ENCODE measurements at places on chromosomes 1 and 21.

GRCh38 chr1:200118779-200119505 lies 91.4 kb downstream of the NR5A2 start:
- no peak for DNase-seq

GRCh38 chr1:111535256-111536191 lies 32.1 kb upstream of the ADORA3 start:
- no peak for DNase-seq

GRCh38 chr1:100683448-100684349 lies 35.8 kb upstream of the VCAM1 start:
- DNase-seq = no peak

DNA sequence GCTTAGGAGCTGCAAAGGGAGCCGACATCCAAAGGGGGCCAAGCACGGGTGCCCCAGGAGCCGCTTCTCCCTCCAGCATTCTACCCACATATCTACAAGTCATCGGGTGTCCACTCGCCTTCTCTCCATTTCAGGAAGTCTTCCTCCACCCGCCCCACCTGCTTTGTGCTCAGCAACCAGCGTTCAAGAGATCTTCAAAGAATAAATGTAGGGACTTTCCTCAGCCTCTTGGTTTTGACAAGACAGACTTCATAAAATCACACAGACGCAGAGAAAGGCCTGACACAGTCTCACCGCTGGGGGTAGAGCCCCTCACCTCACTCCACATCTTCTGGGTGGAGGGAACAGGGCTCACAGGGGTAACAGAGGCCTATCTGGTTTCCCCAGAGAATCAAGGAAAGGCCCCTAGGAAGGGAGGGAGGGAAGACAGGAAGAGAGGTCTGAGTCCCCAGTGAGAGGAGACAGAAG lies 49.5 kb downstream of the SSBP3 start:
- peak; percentile 55 for DNase-seq

DNA sequence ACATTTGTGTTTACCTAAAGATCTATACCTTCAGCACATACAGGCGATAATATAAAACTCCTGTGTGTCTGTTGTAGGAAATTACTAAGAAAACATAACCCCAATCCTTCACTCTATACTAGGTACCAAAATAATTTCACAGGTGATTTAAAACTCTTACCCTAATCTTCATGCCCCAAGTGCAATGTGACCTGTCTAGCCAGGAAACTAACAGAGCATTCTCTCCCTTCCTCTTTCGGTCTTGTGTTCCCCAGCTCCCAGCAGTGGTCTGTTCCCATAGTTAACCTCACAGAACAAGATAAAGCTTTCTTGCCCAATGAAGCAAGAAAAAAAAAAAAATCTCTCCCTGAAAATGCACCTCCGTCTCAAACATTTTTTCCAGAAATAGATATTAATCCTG lies 493.5 kb downstream of the DPYD start:
- no peak for DNase-seq

DNA sequence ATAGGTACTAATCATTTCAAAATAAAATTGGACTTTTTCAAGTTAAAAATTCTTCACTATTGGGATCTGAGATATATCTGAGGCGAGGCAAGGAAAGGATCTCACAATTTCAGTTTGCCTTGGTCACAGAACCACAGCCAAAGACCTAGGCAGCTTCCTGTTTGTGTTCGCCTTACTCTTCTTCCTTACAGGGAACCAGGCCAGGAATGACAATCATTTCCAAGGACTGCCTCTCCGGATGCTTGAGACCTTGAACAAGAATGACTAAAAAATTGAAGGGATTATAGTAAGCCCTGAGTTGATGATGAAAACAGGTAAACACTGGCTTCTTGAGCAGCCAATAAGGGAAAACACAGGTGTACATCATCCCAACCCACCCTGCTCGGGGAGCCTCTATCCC lies 35.2 kb upstream of the SERBP1 start:
- DNase-seq = no peak

DNA sequence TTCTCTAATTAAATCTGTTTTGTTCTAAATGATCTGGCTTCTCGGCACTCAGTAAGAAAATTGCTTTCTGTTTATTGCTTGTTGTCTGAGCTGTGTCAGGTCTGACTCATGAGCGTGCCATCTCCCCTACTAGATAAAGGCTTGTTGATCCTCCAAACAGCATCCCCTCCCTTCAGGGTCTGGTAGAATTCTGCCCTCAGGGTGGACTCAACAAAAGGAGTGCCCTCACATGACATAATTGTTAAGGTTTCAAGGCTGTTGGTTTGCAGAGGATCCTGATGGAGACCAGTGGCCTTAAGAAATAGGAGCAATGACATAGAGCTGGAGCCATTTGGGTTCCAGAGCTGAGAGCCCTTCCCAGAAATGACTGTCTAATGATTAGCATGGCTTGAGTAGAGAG lies 36.0 kb upstream of the ATP2B4 start:
- no peak for DNase-seq

DNA sequence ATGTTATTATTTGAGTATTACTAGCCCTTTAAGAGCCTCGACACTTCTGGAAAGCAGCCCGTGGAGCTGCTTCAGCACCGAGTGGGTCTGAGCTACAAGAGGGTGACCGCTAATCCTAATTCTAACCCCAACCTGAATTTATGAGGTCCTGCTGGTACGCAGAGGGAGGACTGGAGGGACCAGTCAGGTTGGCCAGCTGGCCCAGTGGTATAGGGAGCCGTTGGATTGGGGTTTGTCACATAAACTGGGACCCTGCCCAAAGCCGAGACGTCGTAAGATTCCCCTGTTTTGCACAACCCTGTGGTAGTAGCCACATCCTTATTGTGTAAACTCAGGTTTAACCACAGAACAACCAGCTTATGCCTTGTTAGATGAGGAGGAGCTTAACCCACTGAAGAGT lies 60.8 kb upstream of the F3 start:
- peak; percentile 10 for DNase-seq

DNA sequence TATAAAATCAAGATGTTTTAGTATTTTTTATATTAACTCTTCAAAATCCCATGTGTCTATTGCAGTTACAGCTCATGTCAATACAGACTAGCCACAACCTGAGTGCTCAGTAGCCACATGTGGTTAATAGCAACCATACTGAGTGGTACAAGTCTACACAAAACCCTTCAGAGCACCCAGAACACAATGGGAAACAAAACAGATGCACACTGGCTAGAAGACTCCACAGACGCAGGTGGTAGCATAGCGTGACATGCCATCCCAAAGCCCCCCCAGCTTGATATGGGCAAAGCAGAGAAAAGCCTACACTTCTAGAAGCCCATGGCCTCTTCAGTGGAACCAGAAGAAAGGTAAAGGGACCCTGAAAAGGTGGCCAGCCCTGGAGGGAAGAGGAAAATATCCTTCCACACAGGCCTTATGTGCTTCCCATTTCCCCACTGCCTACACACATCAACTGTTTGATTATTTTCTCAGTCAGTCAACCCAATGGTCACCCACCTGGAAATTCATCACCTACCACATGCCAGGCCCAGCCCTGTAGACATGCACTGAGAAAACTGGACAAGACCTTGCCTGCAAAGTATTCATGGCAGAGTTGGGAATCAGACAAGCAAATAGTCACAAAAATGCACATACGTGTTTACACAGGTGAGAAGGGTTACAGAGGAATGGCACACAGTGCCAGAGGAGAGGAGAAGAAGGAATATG lies 175.0 kb downstream of the VAV3 start:
- DNase-seq = no peak

- no peak for DNase-seq
These were observed 30.1 kb downstream of the DHX9 start for GRCh38 chr1:182869241-182869666.

DNA sequence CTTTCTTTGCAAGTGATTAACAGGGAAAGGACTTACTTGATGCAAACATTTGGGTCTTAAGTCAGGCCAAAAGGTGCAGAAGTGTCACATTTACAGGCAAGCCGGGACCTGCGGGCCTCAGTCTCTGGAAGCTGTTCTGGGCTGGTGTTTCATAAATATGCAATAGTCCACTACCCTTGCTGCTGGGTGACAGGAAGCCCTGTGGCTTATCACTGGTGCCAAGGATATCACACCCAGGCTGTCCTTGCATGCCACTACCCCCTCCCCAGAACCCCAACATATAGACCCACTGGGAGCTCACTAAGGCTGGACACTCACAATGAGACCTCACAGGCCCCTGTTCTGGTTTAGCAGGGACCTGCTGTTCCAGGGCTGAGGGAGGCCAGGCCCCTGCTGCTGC lies 3.4 kb upstream of the LEFTY2 start:
- DNase-seq = no peak

- DNase-seq = no peak
These were observed 229.6 kb upstream of the JUN start for GRCh38 chr1:59013276-59013927.

DNA sequence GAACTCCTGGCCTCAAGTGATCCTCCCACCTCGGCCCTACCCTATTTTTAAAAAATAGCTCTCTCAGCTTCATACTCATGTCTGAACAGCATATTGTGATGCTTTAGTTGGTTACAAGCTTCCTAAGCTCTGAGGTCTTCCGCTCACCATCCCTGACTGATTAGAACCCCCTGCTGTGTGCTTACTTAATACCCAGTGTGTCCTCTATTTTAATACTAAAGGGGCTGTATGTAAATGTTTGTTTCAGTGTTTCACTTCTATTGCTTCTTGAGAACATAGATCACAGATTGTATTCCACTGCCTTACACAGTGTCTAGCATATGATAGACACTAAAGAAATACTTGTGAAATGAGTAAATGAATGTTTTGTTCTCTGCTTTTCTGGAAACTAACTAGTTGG lies 29.8 kb downstream of the ZYG11B start:
- no peak for DNase-seq

DNA sequence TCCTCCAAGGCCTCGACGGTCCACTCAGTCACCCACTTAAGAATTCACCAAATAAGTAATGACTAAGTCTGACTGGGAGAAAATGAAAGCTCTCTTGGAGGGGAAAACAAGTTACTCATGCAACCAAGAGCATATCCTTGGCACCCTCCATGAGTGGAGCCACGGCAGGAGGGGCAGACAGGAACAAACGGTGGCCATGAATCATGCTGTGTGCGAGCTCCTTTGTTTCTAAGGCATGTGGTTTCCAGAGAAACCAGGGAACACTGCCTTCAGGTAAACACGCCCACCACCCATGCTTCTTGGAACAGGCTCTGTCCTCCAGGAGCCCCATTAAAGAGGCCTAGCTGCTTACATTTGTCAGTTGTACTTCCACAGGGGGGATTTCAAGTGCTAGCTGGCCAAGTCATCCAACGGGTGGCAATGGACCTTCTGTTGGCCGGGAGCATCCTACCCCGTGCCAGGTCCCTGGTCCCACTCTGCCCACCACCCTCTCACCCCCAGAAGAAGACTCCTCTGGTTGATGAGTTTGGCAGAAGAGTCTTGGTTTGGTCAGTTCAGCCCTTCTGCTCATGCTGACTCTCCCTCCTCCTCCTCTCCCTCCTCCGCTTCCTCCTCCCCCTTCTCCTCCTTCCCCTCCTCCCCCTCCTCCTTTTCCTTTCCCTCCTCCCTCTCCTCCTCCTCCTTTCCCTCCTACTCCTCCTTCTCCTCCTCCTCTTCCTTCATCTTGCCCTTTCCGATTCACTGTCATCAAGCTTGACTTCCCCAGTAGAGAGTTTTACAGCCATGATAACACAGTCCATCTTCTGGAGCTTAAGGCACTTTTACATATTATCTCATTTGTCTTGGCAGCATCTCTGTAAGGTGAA lies 107.6 kb downstream of the CCDC185 start:
- DNase-seq = no peak

DNA sequence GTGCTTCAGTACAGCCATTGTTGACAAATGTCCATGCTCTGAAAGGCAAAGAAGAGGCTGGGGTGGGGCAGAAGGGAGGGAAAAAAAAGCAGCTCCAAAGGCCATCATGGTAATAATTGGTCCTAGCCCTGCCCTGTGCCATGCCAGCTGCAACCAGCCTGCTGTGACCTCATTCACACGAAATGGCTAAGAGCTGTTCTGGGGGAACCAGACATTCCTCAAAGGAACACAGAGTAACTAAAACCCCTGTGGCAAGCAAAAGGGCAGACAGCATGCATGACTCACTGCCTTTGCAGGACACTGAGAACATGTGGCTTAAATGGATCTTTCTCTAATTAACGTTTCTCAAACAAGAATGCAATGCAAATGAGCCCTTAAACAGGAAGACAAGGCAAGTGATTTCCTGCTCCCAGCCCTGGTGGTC lies 42.3 kb downstream of the STYXL2 start:
- no peak for DNase-seq

- no peak for DNase-seq
These were observed 1.5 kb downstream of the KCNC4 start for GRCh38 chr1:110211496-110212168.

- DNase-seq = no peak
These were observed 17.6 kb downstream of the TTC39A start for GRCh38 chr1:51312718-51313117.

DNA sequence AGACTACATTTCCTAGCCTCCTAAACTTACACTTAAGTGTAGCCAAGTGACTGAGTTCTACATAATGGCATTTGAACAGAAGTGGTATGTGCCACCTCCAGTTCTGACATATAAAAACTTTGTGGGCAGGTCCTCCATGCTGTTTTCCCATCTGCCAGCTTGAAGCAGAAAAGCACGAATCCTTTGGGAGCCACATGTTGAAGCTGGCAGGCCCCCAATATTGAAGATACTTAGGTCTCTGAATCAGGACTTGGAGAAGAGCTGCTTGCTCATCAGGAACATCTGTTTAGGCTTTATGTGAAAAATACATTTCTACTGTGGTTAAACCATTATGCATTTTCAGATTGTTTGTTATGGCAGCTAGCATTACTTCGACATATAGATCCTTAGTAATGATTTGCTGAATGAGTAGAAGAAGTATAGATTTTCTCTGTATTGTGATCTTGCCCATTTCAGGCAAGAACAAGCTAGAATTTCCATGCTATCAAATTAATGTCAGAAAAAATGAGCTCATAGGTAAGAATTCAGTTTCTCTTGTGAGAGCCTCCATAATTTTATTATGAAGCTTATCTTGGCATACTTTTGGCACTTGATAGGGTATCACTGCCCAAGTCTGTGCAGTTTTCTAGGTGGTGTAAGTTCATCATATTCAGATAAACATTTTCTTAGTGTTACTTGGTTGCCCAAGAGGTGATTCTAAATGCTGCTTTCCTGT lies 68.4 kb downstream of the GDAP2 start:
- no peak for DNase-seq

- no peak for DNase-seq
These were observed 44.8 kb downstream of the PRDM15 start for GRCh38 chr21:41834252-41834925.

DNA sequence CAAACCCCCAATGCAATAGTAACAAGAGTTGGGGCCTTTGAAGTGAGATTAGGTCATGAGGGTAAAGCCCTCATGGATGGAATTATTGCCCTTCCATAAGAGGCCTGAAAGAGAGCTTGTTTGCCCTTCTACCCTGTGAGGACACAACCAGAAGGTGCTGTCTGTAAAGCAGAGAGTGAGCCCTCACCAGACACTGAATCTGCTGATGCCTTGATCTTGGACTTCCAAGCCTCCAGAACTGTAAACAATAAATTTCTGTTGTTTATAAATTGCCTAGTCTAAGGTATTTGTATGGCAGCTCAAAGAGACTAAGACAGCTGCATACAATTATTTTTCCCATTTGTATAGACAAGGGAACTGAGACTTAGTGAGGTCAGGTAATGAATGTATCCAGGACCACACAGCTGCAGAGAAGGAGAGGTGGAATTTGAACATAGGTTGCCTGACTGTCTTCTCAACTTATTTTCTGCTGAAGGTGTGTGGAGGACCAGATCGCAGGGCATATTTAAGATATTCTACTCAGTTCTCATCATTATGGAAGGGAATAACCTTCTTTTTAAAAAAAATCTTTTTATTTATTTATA lies 18.7 kb downstream of the IL23R start:
- DNase-seq = no peak

Data from CD4-positive, alpha-beta T cell treated with Interleukin-2 at 100 ng/mL for 4 hours (primary cell).